ENCODE measurements at places on chromosomes 4 and X.
A peak's percentile ranks its signal among the peaks of the same experiment; 100 is the strongest.

GRCh38 chr4:54728368-54728767, 70.6 kb downstream of the KIT start:
- DNase-seq = no peak

DNA sequence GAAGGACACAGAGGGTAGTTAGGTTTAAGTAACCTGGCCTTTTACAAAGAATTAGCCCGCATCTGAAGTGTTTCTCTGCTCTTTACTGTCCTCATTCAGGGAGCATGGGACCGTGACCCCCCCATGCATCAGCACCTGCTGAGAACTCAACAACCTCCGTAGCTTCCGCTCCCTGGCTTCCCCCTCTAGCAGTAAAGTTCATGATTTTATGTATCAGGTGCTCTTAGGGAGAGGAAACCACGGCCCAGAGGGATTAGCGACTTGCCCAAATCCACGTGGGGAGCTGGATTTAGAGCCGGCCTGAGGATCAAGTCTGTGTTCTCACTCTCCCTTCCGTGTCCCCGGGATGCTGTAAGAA, 284.6 kb upstream of the GATB start:
- DNase-seq = no peak

DNA sequence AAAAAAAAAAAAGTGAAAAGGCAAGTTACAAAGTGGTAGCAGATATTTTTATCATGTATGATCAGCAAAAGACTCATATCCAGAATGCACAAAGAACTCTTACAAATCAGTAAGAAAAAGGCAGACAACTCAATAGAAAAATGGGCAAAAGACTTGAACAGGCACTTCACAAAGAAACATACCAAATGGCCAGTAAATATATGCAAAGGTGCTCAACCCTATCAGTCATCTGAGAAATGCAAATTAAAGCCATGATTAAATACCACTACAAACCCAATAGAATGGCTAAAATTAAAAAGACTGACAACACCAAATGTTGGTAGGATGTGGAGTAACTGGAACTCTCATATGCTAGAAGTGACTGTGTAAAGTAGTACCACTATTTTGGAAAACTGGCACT, 45.4 kb downstream of the CHST7 start:
- DNase-seq = no peak

- DNase-seq = no peak
Measured at GRCh38 chrX:12973561-12974304, 1.2 kb upstream of the TMSB4X start.

DNA sequence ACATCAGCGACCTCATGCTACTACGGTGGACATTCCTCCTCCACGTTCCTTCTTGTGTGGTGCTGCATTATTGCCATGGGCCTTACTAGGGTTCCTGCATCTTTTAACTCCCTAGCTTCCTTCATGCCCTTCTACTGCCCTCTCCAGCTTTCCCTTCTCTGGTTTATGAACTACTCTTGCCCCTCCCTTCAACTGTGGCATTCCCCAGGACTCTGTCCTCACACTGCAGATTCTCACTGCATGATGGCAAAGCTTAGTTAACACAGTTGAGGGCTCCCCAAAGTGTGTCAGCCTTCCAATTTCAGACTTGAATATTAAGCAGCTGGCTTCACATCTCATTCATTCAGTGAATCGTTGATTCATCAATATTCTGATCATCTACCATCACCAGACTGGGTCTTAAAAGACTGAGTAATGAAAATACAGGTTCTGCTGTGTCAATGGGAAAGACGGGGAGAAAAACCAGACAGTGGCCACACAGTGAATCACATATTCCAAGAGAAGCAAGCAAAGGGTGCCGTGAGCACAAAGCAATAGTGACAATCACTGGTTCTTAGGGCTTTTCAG, 53.0 kb downstream of the ZFX start:
- DNase-seq = no peak

DNA sequence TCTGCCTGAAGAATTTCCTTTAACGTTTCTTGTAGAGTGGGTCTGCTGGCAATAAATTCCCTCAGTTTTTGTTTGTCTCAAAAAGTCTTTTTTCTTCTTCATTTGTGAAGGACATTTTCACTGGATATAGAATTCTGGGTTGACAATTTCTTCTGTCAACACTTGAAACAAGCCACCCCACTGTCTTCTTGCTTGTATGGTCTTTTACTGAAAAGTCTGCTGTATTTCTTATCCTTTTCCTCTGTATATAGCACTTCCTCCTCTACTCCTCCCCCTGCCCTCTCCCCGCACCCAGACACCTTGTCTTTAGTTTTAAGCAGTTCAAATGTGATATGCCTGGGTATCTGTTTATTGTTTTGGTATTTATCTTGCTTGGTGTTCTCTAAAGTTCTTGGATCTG, 23.3 kb downstream of the SLC9A7 start:
- no peak for DNase-seq

GRCh38 chr4:143586080-143586479, 72.6 kb downstream of the SMARCA5 start:
- DNase-seq = no peak

DNA sequence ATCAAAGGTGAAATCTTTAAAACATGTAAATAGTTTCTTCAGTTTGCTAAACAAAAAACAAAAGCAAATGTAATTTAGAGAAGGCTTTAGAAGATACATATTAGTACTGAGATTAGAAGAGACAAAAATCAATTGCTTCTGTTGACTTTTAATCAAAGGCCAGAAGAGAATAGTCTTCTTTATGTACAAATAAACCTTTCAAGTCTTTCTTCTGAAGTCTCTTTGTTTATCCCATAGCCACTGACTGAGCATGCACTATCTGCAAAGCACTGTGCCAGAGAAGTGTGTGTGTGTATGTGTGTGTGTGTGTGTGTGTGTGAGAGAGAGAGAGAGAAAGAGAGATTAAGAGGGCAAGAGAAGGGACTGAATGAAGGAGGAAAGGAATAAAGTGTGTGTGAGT, 198.4 kb downstream of the GLUD2 start:
- DNase-seq = no peak

- DNase-seq = no peak
Measured at GRCh38 chr4:85761803-85762528, 287.0 kb downstream of the ARHGAP24 start.

- DNase-seq = no peak
Measured at GRCh38 chr4:10023806-10024205, 2.5 kb upstream of the SLC2A9 start.

DNA sequence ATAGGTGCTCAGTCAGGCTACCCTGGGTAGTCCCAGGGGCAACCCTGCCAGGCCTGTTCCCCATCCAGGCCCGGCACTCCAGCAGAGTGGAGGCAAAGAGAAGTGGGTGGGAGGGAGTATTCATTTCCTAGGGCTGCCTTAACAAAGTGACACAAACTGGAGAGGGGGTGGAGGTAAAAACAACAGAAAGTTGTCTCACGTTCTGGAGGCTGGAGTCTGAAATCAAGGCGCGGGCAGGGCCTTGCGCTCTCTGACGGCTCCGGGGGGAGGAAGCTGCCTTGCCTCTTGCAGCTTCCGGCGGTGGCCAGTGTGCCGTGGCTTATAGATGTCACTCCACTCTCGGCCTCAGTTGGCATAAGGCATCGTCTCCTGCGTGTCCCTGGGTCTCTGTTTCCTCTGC, 90.8 kb downstream of the DCTD start:
- DNase-seq = peak; percentile 55

- DNase-seq = no peak
Measured at GRCh38 chr4:13470379-13470778, 13.8 kb downstream of the RAB28 start.

- no peak for DNase-seq
Measured at GRCh38 chr4:94159790-94160189, 47.9 kb upstream of the SMARCAD1 start.

DNA sequence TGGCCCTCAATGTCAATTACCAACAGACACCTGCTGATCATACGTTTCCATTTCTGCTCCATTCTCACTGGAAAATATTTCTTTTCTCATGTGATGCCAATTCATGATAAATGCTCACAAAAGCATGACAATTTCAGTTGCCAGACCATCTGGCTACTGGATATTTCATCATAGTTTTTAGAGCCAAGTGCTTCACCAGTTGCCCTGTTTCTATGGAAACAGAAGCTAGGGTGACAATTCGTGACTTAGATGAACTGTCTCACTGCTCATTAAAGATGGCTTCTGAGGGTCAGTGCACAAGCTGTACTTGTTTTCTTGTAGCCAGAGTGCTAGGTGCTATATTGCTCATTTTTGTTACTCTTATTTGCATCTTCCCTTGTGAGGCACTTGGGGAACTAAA, 184.9 kb downstream of the COMMD8 start:
- no peak for DNase-seq

- no peak for DNase-seq
Measured at GRCh38 chrX:15881381-15881897, 26.8 kb upstream of the AP1S2 start.

DNA sequence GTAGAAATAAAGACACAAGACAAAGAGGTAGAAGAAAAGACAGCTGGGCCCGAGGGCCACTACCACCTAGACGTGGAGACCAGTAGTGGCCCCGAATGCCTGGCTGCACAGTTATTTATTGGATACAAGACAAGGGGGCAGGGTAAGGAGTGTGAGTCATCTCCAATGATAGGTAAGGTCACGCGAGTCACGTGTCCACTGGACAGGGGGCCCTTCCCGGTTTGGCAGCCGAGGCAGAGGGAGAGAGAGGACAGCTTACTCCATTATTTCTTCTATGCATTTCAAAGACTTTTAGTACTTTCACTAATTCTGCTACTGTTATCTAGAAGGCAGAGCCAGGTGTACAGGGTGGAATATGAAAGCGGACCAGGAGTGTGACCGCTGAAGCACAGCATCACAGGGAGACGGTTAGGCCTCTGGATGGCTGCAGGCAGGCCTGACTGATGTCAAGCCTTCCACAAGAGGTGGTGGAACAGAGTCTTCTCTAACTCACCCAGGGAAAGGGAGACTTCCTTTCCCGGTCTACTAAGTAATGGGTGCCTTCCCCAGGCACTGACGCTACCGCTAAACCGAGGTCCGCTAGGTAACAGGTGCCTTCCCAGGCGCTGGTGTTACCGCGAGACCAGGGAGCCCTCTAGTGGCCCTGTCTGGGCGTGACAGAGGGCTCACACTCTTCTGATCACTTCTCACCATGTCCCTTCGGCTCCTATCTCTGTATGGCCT, 44.9 kb downstream of the ZBTB49 start:
- peak; percentile 71 for DNase-seq

- no peak for DNase-seq
Measured at GRCh38 chr4:120731561-120731960, 191.0 kb downstream of the PRDM5 start.

- DNase-seq = no peak
Measured at GRCh38 chr4:68953056-68953596, 1.5 kb upstream of the UGT2A3 start.

GRCh38 chr4:126593626-126594025, 1039.1 kb upstream of the INTU start:
- no peak for DNase-seq

DNA sequence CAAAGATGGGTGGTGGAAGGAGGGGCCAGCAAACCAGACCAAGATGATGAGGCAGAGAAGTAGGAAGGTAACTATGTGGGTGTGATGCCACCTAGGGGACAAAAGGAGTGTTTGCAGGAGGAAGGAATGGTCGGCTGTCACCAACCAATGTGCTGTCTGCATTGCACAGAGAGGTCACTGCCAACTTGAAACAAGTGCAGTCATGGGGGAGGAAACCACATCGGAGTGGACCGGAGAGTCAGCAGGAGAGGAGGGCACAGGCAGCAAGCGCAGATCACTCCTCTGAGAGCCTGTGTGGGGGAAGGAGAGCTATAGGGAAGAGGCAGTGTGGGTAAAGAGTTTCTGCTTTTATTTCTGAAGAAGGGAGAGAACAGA, 38.5 kb upstream of the FGFBP2 start:
- DNase-seq = peak; percentile 75

DNA sequence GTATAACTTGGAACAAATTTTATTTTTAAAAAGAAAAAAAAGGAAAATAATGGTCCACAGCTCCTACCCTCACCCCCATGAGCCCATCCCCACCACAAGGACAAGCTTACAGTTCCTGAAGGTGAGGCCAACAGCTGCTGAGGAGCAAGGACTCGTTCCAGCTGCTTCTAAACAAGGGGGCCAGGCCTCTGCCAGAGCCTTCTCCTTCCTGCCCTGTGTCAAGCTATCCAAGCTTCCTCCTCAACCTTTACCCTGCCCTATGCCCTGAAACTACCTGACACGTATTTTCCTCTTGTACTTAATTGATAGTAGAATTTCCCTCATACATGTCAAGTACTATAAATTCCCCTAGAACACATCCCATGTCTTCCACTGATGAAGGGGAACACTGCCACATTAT, 8.8 kb downstream of the SH3D19 start:
- peak; percentile 30 for DNase-seq

- no peak for DNase-seq
Measured at GRCh38 chr4:28675582-28675981, 1814.9 kb downstream of the STIM2 start.

GRCh38 chr4:8143392-8144140, 15.0 kb downstream of the ABLIM2 start:
- no peak for DNase-seq

GRCh38 chr4:156798438-156798837, 173.2 kb downstream of the PDGFC start:
- DNase-seq = no peak

- no peak for DNase-seq
Measured at GRCh38 chrX:118652717-118653116, 74.7 kb upstream of the IL13RA1 start.

DNA sequence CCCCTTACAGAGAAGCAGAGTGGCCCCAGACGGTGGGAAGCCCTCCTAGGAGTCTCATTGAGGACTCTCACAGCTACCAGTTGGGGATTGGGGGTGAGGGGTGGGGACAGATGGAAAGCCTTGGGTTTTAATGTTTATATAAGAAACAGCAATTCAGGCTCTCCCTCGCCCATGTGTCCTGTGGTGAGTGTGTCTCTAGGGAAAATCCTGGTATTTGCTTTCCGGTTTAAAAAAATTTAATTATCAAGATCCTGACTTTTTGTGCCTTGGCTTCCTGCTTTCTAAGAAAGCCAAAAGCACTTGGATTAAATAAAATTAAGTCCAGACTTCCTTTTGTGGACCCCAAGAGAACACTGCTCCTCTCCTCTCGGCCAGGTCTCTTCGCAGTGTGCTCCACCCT, 93.8 kb downstream of the SOWAHB start:
- DNase-seq = no peak

GRCh38 chr4:183362916-183363542, 40.8 kb upstream of the CLDN24 start:
- peak; percentile 41 for DNase-seq

DNA sequence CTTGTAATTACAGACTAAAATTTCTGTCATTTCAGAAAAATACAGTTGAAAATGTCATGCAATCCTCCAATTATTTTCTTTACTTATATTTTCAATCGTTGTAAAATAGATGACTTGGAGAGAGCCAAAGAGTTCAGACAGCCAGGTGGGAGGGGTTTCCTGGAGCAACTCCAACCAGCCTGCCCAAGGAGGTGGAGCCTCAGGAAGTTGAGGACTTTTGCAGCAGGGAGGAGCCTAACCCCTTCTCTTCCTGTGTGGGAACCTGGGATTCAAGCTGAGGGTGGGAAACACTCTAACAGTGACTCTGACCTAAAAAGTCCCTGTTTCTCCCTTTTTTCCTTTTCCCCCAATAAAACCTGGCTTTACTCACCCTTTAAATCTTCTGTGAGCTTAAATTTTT, 72.2 kb upstream of the GABRG1 start:
- no peak for DNase-seq

All from WERI-Rb-1 (cell line).